HFFc6 (cell line): ENCODE measurements at places on chromosomes 12 and 14.

DNA sequence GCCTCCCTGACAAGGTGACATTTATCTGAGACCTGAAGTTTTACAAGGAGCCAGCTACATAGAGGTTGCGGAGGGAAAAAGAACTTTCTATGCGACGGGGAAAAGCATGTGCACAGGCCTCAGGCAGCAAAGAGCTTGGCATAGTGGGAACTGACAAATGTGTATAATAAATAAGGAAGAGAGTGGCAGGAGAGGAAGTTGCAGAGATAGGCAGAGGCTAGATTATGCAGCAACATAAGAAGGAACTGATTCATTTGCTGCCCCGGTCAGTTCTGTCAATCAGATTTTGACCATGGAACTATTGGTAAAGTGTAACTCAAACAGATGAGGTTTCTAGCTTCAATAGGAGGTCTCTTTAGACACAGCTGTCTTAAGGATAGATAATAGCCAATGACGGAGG is 33.7 kb upstream of the RIC8B start:
- no peak for DNase-seq

DNA sequence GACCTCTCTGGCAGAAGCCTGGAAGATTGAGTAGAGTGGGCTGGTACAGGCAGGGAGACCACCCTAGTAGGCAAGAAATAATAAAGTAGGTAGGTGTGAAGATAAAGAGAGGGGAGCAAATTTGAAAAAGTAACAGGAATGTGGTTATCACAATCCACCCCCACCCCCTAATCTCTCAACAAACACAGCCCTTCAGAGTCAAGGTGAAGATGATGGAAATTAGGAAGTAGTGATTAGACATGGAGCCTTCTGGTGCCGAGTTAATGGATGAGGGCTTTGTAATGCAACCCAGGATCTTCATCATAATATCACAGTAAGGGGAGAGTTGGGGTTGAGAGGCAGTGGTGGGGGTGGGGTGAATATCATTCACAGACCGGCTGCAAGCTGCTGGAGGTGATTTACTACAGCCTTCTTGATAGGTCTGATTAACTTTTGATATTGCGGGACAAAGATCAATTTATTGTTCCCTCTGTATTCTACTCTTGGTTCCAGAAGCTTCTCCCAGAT is 29.2 kb upstream of the CRY1 start:
- DNase-seq = no peak

- DNase-seq = no peak
These were observed 20.6 kb downstream of the PTHLH start for GRCh38 chr12:27951898-27952297.

DNA sequence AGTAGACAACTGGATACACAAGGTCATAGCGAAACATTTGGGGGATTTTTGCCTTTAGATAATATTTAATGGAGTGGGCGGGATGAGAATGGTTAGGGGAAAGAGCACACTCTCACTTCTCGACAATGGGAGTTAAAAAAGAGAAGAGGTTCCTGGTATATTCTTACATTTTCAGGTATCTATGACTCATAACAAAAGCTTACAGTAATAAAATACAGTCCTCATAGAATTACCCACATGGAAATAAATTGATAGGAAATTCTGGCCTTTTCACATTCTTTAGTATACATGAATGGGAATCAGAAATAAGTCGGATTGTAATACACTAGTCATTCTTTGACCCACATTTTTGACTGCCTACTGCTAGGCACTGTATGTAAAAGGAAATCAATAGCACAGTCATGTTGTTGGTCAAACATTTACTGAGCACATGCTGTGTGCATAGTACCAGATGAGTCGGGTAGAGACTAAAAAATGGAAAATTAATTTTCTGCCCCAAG is 8.2 kb upstream of the CRADD start:
- no peak for DNase-seq

- DNase-seq = no peak
These were observed 216.2 kb upstream of the ABCD2 start for GRCh38 chr12:39835517-39836489.

DNA sequence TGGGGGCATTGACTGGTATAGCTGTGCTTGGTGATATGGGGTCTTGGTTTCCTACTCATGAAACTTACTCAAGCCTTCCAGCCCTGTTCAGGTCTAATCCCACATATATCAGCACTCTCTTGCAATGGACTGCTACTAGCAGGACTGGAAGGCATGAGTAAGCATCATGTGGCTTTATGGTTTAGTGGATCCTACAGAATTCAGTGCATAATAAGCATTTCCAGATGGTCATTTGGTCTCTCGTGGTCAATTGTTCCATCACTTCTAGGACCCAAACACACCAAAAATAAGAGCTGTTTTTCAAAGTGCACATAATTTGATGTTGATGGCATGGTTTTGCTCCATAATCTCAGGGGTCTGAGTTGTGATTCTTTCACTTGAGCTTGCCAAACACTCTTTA is 114.4 kb downstream of the LMNTD1 start:
- DNase-seq = peak; percentile 44

- DNase-seq = no peak
These were observed 1.2 kb downstream of the POU6F1 start for GRCh38 chr12:51216642-51217041.

DNA sequence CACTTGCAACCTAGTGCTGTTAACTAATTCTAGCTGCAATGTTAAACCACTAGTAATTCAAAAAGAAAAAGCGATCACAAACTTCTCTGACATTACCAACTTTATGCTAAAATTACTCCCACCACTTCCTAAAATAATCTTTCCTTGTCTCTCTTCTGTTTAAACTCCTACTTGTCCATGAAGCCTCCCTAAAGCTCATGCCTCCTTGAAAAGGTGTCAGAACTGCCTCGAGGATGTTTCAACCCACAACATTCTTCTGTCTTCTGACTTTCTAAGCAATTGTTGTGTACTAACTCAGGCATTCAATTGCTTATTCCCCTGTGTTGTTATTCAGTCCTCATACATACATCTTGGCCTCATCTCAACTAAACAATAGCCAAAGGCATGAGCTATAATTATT is 5.9 kb downstream of the GNPTAB start:
- no peak for DNase-seq

DNA sequence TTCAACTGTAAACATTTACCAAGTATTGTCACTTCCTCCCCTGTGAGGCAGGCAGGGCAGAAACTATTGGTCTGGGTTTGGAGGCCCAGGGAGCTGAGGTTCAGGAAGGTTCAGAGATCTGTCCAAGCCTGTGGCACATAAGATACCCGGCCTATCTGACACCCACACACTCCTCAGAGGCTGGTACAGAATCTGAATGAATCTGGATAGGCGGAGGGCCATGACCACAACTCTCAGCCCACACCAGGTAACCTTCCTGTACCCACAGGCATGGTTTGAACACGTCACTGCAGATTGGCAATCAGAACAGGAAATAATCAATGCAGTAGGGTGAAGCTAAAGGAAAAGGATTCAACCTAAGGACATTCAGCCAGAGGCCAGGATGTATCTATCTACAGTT is 92.8 kb upstream of the TMCC3 start:
- DNase-seq = no peak

DNA sequence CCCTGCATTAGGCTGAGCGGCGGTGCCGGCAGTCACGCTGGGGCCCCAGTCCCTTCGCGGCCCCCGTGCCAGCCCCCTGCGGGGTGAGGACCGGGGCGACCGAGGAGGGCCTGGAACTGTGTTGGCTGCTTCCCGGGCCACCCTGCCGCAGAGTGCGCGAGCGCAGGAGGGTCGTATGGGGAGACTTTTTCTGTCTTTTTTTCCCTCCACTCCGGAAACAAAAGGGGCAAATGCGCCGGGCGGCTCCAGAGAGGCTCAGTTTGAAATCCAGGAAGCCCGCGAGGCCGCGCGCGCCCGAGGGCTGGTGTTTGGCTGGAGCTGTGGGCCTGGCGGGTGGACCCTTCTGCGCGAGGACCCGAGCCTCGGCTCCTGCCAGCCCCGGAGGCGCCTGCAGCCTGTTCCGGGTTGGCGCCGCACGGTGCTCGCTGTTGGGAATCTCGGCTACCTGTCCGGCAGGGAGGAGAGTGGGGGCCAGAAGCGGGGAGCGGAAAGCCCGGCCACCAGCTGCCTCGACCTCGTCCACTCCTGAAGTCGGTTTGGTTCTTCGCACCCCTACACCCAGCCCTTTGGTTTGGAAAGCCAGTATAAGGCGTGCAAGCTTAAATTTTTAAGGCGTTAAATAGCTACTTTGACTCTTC is 638 bp downstream of the PLEKHG3 start:
- DNase-seq = no peak

- no peak for DNase-seq
These were observed 13.5 kb downstream of the NFATC4 start for GRCh38 chr14:24381363-24382063.

GRCh38 chr12:127194176-127194575 is 1072.8 kb upstream of the TMEM132C start:
- DNase-seq = no peak
